Activated naive CD8-positive, alpha-beta T cell treated with anti-CD3 and anti-CD28 coated beads, Interleukin-2, amount 10 ng/mL, durations not matched to agents 7 days and 5 days (primary cell): ENCODE measurements at places on chromosomes 5 and 9. TPM values are rescaled to one million over a fixed set of nuclear protein-coding genes. Genes with fewer than 3 reads are reported as not detected.

The BRD8 gene
- 75.5 TPM for total RNA-seq

The PCDHGB2 gene
- 0.88 TPM for total RNA-seq

The FSTL4 gene
- total RNA-seq = 0.83 TPM

The GLRA1 gene
- total RNA-seq = not detected

The AJM1 gene
- 6.6 TPM for total RNA-seq

The DELE1 gene
- total RNA-seq = 73.1 TPM

The PPP1R26 gene
- total RNA-seq = 0.28 TPM

The ZDHHC11B gene
- total RNA-seq = 2.4 TPM

The ADAMTSL1 gene
- not detected for total RNA-seq

The ZBED3 gene
- total RNA-seq = 3.6 TPM

The DIRAS2 gene
- total RNA-seq = not detected

The MAN1B1 gene
- total RNA-seq = 63.9 TPM

The MAP1B gene
- total RNA-seq = not detected

The IL9 gene
- total RNA-seq = not detected

The C5orf58 gene
- not detected for total RNA-seq

The PLAC8L1 gene
- total RNA-seq = 1.0 TPM

The SLC9A3 gene
- 2.3 TPM for total RNA-seq

The POLK gene
- 27.6 TPM for total RNA-seq

The HCN1 gene
- total RNA-seq = not detected

The SLCO6A1 gene
- not detected for total RNA-seq

The KIAA0825 gene
- 1.9 TPM for total RNA-seq

The C9orf50 gene
- total RNA-seq = not detected

The MIER3 gene
- total RNA-seq = 25.6 TPM

The SEMA6A gene
- total RNA-seq = not detected

The ORM2 gene
- not detected for total RNA-seq

The RGS7BP gene
- not detected for total RNA-seq

The ARSB gene
- 6.3 TPM for total RNA-seq

The PTRH1 gene
- total RNA-seq = 13.1 TPM

The KCNMB1 gene
- total RNA-seq = not detected

The FCN1 gene
- 2.6 TPM for total RNA-seq

The FYB1 gene
- total RNA-seq = 355 TPM

The SLC34A1 gene
- 2.1 TPM for total RNA-seq

The PCDHB4 gene
- not detected for total RNA-seq

The BASP1 gene
- total RNA-seq = 0.40 TPM

The MCC gene
- total RNA-seq = 3.8 TPM

The HAPLN1 gene
- not detected for total RNA-seq

The NR2F1-AS1 gene
- total RNA-seq = not detected

The GDF9 gene
- total RNA-seq = 0.80 TPM

The PCDH12 gene
- total RNA-seq = 0.14 TPM

The SHOC1 gene
- total RNA-seq = not detected

The FBXW5 gene
- total RNA-seq = 103 TPM

The CCL27 gene
- not detected for total RNA-seq

The RLN2 gene
- 3.5 TPM for total RNA-seq

The PCDHB16 gene
- total RNA-seq = not detected

The PCSK1 gene
- not detected for total RNA-seq

The SHISAL2B gene
- total RNA-seq = not detected

The PCDHB8 gene
- total RNA-seq = not detected

The PCDH1 gene
- not detected for total RNA-seq

The ACTBL2 gene
- not detected for total RNA-seq
